ENCODE measurements at places on chromosomes 12 and 14. TPM values are rescaled to one million over a fixed set of nuclear protein-coding genes. Genes with fewer than 3 reads are reported as not detected.

Gene LGR5
- 10.3 TPM for total RNA-seq

Gene CLEC4C
- total RNA-seq, result not detected

Gene BEGAIN
- total RNA-seq, result 3.0 TPM

Gene LRP1-AS
- total RNA-seq, result not detected

Gene B4GALNT1
- 19.5 TPM for total RNA-seq

Gene CARMIL3
- total RNA-seq, result 9.4 TPM

DNA sequence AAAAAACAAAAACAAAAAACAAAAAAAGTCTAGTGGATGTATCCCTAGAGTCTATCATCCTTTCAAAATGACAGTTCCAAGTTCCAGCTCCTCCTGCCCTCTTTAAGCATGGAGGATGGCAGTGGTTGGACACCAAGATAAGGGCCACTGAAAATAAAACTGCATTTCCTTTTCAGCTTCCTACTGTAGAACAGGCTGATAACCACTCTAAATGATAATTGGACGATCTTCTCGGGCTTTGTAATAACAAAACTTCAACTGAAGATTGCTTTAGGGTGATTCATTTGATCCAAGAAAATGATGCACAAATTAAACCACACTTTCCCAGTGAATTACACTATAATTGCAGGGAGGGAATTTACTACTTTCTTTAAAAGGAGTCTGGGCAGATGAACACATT lies 42.2 kb upstream of the CRACR2A start:
- DNase-seq, result no peak

DNA sequence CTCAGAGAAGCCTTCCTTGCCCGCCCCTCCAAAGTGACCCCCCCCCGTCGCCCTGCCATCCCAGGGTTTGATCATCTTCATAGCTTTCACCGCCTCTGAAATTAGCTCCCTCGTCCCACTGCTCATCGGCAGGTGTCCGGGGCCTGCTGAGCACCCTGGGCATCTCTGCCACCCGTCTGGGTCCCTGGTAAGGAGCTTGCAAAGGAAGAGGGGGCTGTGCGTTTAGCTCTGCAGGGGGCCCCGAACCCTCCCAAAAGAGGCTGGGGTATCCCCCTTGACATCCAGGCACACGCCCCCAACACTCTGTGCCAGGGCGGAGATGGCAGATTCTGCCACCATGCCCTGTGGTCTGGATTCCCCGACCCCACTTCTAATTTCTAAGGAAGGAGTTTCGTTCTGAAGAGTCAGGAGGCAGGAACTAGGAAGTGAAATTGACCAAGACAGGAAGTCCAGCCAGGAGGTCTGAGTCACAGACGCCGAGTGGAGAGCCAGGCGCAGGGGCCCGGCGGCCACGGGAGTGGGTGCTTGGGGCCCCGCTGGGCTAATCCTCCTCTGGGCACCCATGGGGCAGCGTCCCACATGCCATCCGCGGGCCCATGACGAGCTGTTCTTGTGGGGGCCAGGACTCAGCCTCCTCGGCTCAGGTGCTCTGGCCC lies 95.7 kb downstream of the RFLNA start:
- no peak for DNase-seq

DNA sequence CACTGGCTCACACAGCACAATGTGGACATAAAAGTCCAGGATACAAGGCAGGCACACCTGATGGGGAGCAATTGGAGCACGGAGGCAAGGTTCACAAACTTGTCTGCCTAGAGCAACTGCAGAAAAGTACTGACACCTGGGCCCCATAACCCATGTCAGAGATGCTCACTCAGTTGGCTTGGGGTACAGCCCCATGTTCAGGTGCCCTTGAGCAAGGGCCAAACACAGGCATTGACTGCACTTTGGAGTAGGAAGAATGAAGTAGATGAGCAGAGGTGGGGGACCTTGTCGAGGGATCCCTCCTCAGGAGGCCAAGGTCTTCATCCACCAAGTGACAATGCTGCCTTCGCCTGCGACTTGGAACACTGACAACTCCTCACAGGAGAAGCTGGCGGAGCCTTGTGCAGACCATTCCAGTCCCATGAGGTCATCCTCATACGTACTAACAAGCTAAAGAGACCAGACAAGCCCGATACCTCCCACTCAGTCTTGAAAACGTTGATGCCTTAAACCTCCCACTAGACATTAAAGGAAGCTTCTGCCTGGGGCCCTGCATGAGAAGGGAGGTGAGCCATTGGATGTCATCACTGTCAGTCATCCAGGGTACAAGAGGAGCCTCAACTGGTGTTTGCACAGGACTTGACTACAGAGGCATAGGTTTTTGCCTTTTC lies 42.5 kb upstream of the C14orf180 start:
- no peak for DNase-seq

DNA sequence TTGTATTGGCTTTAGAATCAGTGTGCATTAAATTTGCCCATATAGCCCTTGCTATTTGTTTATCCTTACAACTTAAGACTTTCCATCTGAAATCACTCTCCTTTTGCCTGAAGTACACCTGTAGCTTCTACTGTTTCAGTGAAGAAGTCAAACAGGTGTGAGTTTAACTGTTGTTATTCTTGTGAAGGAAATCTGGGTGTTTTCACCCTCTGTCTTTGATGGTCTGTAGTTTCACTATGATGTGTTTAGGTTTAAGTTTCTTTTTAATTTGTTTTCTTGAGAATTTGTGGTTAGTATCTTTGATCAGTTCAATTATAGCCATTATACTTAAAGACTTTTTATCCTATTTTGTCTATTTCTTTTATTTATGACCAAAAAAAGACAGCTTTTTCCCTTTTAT lies 68.9 kb upstream of the BBS10 start:
- no peak for DNase-seq

DNA sequence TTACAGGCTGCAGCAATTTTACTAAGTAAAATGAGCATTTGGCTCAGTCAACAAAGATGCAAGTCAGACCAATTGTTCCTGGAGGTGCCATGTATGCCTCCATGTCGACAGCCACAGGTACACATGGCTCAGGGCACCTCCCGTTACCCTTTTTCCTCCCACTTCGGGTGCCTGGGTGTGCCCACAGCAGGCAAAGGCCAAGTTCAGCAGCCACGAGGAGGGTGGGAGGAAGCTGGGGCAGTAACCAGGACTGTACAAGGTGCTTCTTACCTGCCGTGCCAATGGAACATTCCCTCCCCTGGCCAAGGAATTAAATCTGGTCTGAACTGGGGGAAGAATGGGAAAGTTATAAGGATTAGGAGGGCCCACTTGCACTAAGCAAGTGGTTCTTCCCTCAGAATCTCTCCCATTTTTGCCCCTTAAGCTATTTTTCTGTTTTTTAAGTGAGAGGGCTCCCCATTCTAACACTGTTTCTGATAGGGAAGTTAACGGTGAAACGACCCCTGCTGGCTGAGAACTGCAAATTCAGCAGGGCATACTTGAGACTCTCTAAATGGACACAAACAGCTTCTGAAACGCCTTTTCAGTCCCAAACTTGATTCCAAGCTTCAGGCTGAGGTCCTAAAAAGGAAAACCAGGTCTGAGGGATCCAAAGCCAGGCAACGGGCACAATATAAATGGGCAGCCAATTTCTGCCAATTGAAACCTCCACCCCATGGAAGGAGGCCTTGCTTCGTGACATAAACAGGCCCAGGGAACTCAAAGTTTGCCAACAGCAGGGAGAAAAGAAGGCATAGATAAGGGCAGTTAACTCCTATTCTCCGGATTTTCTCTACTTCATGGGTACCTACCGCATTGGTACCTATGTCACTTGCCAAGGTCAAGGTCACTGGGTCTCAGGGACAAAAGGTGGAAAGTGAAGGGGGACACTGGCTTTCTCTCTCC lies 24.8 kb downstream of the CLECL1 start:
- DNase-seq, result peak; percentile 41

DNA sequence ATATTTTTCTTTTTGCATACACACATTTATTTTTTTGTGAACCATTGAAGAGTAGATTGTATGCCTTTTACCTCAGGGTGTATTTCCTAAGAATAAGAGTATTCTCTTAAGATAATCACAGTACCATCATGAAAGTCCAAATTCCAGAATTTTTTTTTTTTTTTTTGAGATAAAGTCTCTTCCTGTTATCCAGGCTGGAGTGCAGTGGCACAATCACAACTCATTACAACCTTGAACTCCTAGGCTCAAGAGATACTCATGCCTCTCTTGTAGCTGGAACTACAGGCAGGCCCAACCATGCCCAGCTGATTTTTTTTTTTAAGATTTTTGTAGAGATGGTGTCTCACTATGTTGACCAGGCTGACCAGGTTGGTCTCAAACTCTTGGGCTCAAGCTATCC lies 10.9 kb downstream of the FRS2 start:
- no peak for DNase-seq

DNA sequence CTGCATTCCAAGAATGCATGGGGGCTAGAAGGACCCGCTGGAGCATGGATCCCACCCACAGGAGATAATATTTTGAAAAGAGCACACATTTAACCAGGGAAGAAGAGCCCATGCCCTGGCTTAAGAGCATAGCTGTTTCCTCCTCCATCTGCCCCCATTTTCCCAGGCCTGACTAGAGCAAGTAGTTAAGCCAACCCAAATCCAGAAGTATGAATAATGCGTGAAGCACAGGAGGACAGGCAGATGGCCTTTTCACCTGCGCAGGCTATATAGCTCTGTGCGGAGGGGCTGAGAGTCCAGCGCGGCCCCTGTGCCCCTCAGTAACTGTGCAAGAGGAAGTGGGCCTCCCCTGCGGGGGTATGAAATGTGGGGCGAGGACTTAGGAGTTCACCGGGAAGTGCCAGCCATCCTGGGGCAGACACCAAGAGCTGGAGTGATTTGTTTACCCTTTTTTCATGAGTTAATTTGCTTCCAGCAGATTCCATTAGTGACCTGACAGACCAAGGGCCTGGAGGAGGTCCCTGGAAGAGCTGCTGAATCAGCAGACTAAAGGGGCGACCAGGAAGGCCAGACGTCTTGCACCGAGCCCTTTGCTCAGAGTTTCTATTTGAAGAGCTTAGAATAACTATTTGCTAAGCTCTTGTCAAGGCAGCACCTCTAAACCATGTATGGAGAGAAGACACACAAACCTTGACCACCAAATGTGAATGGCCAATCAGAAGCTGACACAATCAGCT lies 37.2 kb downstream of the DPF3 start:
- no peak for DNase-seq

Data from neural crest cell (in vitro differentiated cells).